Neural progenitor cell (in vitro differentiated cells): ENCODE measurements at places on chromosomes 16 and 17.

DNA sequence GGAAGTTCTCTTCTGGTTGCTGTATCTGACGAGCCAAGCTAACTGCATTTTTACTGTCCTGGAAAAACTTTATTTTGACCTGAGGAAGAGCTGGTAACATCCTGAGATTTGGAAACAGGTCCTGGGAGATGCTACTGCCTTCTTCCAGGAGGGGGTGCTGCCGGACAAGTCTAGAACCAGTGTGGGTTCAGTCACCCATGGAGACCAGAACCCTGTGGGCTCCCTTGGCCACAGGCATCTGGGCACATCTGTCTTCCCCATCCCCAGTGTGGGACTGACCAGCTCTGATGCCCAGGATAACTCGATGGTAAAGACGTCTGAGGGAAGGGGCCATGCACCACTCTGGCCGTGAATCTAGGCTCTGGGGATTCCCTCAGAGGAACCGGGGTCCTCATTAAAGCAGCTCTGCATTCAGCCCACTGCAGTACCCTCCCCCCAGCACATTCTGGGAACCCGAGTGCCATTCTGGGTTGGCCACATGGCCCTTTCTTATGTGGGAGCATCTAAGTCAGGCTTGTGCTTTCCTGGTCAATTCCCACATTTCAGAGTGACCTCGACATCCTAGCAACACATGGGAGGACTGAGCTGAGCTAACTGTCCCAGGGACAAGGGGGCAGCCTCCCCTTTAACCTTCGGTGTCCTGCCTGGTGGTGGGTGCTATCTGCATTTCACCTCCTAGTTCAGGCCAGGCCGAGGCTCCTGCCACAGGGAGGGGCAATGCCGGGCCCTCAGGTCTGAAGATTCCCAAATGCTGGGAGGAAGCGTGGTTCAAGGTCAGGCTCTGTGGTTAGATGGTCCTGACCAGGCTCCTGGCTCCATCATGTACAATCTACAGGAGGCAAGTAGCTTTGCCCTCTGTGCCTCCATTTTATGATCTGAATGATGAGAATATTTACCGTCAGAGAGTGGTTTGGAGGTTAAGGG lies 6.4 kb downstream of the C16orf86 start:
- peak; percentile 80 for DNase-seq

- no peak for DNase-seq
Measured at GRCh38 chr17:41740506-41740905, 6.1 kb upstream of the HAP1 start.

- peak; percentile 73 for DNase-seq
Measured at GRCh38 chr16:86195863-86196630, 297.1 kb downstream of the IRF8 start.

- no peak for DNase-seq
Measured at GRCh38 chr17:16384557-16384956, 3.7 kb downstream of the UBB start.

DNA sequence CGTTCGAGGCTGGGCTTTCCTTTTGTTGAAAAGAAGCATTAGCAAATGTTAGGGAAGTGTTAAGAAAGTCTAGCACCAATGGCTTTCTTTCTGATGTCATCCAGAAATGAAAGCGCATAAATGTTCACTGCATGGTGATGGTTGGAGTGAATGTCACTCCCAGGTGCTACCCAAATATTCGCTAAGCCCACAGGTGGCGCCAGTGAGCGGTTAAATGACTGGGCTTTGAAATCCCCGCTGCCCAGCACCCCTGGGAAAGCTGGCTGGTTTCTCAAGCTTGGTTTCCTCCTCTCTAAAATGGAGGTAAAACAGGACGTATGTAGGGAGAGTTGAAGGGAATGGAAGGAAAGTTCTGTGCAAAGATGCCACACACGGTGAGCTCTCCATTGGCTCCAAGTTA lies 104.4 kb downstream of the IRX5 start:
- peak; percentile 80 for DNase-seq

DNA sequence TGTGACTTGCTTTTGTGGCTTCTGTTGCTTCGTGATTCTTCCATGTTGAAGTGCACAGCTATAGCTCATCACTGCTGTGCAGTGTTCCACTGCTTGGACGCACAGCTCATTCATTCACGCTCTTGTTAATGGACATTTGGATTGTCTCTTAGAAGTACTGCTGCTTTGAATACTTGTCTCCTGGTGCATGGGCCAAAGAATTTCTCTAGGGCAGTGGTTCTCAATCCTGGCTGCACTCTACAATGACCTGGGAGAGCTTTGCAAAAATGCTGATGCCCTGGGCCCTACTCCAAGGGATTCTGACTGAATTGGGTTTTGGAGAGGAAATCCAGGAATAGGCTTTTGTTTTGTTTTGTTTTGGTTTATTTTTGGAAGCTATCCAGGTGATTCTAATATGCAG lies 20.0 kb downstream of the CCL17 start:
- DNase-seq = no peak

GRCh38 chr16:23518435-23518891 lies 8.2 kb upstream of the GGA2 start:
- DNase-seq = no peak

- DNase-seq = no peak
Measured at GRCh38 chr16:11706180-11706742, 36.4 kb downstream of the TXNDC11 start.

- DNase-seq = no peak
Measured at GRCh38 chr17:59199398-59199797, 10.4 kb upstream of the SMG8 start.

DNA sequence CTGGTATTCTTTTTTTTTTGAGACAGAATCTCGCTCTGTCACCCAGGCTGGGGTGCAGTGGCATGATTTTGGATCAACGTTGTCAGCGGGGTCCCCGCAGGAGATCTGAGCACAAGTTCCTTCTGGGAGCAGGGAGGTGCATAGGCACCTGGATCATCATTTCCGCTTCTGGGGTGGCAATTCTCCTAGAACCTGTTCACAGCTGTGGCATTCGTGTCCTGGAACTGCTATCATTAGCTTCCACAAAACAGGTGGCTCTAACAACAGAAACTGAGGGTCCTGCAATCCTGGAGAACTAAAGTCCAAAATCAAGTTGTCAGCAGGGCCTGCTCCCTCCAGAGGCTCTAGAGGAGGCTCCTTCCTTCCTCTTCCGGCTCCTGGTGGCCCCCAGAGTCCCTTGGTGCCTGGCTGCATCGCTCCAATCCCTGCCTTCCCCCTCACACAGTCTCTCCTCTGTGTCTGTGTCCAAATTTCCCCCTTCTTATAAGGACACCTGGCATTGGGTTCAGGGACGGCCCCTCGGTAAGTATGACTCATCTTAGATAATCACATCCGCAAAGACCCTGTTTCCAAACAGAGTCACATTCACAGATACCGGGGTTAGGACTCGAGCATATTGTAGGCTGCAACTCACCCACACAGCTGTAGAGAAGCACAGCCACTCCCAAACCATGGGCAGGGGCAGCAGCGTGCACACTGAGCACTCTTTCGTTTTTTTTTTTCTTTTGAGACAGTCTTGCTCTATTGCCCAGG lies 43.5 kb upstream of the KLHDC4 start:
- no peak for DNase-seq

GRCh38 chr17:65058146-65058545 lies 1.6 kb upstream of the GNA13 start:
- no peak for DNase-seq

GRCh38 chr16:17194190-17194780 lies 276.5 kb downstream of the XYLT1 start:
- DNase-seq = peak; percentile 82

DNA sequence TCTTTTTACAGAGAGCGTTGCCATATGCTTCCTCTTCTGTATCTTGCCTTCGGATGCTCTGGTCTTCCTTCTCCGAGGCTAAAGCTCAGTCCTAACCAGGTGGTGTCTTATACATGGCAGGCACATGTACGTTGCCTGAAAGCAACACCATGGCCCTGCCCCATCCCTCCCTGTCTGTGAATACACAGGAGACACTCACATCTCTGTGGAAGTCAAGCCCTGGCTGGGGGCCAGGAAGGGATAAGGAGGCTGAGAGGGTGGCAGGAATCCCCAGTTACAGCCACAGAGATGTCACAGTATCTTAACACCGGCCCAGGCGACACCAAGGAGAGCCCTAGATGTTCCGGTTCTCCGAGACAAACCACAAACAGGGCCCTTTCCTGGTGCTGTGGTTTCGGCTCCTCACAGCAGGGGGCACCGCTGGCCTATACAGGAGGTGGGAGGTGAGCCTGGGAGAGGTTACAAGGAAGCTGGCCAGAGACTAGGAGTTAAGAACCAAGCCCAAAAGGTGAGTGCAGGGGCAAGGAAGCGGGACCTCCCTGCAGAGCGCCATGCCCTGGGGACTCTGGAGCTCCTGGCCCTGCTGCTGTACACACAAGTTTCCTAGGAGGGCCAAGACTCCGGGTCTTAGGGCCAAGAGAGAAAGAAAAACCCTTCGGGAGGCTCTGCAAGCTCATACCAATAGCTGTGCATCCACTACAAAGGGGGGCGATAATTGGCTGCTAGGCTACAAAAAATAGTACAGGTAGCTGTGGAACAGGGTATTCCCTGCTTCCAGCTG lies 41.7 kb downstream of the SRL start:
- peak; percentile 63 for DNase-seq

DNA sequence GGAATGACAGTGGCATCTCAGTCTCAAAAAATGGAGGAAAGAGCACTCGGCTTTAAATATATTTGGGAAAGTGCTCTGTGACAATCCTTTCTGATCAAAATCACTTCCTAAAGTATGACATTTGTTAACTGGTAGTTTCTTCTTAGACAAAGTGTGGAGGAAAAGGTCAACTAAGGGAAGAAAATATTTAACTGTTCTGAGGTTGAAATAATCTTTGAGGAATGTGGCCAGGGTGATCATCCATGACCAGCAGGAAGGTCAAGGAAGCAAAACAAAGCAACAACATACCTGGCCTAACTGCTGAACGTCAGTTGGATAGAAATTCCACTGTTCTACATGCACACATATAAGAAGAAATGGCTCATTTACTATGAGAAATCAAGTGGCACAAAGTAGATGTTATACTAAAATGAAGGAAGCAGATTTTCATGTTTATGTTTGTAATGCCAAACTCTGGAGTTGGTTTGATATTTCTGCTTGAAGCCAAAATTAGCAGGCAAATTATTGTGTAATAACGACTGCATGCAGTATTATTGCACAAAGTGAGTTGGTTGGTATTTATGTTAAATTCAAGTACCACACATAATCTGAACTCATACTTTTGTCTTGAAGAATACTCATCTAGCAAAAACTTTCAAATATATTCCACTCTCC lies 87.3 kb upstream of the CORO6 start:
- no peak for DNase-seq
